ENCODE measurements at places on chromosomes 7 and 10.

- no peak for DNase-seq
These were observed 70.4 kb upstream of the DNAJB12 start for GRCh38 chr10:72425133-72425532.

DNA sequence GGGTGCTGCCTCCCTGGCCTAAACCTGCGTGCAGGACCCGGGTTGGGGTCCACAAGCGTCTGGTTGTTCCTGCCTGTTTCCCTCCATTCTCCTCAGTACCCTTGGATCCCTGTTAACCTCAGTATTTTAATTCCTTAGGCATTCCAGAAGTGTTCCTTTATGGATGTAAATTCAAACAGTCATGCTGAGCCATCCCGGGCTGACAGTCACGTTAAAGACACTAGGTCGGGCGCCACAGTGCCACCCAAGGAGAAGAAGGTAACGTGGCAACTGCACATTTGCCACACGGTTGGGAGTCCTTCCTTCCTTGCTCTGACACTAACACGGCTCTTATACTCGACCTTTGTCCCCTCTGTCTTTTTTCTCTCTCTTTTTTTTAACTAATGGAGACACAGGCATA lies 187.1 kb downstream of the ARHGAP21 start:
- DNase-seq: no peak

DNA sequence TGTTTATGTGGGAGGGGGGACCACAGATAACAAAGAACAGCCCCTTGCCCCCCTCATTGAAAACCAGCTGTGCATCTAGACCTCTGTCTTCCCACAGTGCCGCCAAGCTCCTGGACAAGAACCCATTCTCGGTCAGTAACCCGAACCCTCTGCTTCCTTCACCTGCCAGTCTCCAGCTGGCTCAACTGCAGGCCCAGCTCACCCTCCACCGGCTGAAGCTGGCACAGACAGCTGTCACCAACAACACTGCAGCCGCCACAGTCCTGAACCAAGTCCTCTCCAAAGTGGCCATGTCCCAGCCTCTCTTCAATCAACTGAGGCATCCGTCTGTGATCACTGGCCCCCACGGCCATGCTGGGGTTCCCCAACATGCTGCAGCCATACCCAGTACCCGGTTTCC lies 91.0 kb upstream of the PDCD4 start:
- DNase-seq: no peak

DNA sequence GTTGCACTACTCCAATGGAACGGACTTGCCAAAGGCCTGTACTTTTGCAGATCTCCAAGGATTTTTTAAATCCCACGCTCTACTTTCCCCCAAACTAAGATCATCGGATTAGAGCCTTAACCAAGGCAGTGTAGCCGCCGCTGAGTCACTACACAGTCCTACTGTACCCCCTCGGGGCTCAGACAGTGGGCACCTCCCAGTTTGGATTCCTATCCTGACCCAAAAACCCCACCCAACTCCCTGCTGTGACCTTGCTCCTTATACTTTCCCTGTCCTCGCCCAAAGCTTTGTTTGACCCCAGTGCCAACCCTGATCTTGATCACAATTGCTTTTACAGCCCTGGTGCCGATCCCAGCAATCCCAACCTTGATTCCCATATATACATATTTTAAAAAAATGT lies 17.5 kb upstream of the PLAU start:
- DNase-seq: no peak

DNA sequence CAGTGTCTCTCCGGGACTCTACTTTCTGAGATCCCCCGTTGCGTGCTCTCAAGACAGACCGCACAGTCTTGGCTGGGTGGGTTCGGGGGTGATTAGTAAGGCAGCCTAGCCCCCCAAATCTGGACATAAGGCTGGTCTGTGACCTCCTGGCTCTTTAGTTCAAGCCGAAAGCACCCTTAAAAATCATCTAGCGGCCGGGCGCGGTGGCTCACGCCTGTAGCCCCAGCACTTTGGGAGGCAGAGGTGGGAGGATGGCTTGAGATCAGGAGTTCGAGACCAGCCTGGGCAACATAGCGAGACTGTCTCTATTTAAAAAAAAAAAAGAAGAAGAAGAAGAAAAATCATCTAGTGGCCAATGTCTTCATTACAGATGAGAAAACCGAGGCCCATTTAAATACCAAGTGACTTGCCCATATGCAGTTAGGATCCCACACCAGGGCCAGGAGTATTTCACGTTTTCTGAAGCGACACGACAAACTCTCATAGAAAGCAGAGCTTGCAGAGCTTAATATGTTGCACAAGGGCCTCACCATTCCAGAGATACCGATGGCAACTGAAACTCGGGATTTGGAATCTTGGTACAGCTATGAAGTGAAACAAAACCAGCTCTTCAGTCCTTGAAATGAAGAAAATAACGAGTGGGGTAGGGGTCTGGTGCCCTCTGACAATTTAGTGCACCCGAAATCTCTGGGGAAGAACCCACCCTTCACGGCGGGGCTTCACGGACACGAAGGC lies 703 bp upstream of the HILPDA start:
- DNase-seq: no peak

- no peak for DNase-seq
These were observed 616.0 kb downstream of the GATA3 start for GRCh38 chr10:8670461-8670860.

DNA sequence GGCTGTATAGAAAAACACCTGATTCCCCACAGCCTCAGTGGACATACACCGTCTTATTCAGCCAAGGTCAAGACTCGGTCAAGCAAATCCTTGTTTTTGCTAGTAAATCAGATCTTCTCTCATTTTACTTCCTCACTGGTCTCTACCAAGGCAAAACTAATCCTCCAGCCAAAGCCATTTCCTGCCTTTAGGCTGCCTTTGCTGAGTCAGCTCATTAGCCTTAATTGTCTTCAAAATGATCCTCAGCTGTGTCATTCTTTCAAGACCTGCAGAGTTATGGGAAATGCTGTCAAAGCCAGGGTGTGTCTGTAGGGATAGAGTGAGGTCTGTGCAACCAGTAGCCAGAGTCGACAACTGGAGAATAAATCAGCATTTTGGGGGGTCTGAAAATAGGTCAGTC lies 107.2 kb upstream of the FAM180A start:
- no peak for DNase-seq

DNA sequence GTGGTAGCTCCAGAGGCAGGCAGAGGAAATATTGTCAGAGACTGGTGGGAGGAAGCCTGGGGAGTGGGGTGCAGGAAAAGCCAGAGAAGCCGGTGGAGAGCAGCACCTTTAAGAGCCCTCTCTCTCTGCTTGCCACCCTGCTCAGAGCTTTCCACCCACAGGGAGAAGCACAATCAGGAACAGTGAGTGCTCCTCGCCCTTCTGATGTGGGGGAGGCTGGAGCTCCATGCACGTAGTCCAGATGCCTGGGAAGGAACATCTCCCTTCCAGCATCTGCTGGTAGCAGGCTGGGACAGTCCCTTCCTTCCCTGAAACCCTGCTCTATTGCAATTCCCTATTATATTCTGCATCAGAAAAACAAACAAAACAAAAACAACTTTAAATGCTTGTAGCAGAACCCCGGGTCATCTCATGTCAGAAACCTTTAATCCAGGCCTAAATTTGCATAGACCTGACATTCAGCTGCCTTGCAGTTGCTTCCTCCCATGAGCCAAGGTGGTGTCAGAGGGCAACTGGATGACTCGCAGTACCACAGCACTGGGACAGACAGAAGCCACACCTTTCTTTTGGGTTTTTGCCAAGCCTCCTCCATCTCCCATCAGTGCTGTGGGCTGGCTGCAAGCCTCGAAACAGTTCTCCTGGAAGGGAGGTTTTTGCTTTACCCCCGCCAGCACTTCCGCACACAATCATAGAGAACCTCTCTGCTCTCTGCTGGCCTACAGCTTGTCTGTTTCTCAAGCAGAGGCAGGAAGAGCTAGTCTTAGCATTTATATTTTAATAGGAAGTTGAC lies 13.1 kb downstream of the AVPI1 start:
- no peak for DNase-seq

DNA sequence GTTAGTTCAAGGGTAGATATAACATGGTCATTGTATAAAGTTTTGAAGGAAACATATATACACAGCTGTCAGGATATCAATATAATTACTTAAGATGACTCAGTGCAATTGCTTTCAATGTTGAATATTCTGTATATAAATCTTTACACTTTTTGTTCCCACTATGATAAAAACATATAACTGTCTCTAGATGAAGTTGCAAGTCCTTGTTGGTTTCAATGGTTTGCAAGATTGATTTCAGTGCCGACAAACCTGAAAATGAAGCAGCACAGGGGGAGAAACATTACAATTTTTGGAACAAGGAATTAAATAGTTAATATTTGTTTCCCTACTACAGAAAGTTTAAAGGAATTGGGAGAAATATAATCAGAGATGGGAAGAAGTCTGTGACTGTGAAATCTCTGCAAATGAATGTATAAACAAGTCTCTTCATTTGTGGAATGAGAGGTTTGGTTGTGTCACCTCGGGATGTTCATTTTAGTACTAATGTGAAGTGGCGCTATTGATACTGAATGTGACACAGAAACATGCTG lies 54.1 kb downstream of the OR13A1 start:
- no peak for DNase-seq

DNA sequence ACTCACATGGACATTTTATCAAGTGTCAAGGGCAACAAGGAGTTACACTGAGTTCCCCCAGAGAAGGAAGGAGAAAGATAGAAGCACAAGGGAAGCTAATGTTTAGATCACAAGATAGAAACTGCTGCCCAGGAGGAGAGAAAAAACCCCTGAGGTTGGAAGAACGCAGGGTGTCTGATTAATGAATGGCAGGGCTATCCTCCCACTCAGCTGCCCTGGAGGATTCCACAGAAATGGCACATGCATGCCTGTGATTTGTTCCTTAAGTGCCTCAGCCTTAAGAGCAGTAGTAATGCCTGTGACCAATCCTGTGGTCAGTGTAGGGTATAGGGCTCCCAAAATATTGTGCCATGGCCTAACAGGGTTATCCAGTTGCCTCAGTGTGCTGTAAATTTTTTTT lies 20.2 kb downstream of the DNAJB9 start:
- DNase-seq: no peak

DNA sequence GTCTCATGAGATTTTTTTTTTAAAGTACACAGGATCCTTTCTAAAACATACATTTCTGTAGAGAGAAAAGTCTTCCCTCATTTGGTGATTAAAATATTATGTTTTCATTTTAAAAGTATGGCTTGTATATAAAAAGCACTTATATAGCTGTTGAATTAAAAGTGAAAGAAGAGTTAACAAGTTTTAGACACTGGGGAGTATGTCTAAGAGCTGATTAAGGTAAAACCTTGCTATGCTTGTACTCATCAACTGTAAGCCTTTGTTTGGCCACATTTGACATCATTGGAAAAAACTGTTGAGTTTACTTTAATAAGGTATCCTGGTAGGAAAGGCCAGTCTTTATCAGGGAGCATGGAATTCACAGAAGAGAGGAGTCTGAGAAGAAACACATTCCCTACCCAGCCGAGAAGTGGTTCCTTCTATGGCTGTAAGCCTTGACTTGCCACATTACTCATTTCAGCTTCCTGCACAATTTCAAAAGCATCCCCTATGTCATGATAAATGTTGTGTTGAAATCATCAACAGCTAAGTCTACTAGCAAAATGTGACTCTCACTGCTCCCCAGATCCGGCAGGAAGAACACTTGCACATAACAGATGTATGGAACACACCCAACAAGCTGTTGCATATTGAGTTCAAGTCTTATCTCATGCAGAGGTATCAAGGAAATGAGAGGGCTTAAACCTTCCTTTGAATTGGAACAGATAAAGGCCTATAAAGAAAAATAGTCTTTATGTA lies 171.8 kb upstream of the CDK1 start:
- DNase-seq: peak; percentile 67

GRCh38 chr10:96422525-96422924 lies 63.7 kb upstream of the OPALIN start:
- DNase-seq: no peak

- DNase-seq: no peak
These were observed 18.3 kb downstream of the GPER1 start for GRCh38 chr7:1106063-1106792.

- DNase-seq: no peak
These were observed 13.5 kb downstream of the TNPO3 start for GRCh38 chr7:129041142-129042085.

DNA sequence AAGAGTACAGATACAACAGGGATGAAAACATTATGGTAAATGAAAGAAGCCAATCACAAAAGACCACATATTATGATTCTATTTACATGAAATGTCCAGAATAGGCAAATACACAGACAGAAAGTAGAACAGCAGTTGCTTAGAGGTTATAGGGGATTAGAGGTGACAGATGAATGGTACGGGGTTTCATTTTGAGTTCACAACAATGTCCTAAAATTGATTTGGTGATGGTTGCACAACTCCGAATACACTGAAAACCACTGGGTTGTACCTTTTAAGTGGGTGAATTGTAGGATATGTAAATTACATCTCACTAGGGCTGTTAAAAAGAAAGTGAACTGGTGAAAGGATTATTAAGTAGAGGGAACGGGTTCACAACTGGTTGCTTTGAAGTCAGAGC lies 76.3 kb upstream of the MRLN start:
- DNase-seq: no peak

DNA sequence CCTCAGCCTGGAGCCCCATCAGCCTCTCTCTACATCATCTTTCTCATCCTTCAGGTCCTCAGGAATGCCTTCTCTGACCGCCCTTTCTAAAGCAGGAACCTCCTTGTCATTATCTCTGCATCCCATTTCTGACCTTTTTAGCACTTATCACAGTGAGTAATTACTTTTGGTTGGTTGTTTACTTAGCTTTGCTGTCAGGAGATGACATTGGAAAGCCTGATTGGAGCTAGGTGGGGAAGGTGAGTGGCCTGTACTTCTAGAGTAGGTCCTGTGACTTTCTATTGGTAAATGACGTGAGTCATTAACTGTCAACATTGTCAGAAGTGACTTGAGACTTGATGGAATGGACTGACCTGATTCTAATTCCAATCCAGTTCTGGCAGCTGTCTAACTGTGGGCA lies 9.3 kb upstream of the SLC25A13 start:
- no peak for DNase-seq

DNA sequence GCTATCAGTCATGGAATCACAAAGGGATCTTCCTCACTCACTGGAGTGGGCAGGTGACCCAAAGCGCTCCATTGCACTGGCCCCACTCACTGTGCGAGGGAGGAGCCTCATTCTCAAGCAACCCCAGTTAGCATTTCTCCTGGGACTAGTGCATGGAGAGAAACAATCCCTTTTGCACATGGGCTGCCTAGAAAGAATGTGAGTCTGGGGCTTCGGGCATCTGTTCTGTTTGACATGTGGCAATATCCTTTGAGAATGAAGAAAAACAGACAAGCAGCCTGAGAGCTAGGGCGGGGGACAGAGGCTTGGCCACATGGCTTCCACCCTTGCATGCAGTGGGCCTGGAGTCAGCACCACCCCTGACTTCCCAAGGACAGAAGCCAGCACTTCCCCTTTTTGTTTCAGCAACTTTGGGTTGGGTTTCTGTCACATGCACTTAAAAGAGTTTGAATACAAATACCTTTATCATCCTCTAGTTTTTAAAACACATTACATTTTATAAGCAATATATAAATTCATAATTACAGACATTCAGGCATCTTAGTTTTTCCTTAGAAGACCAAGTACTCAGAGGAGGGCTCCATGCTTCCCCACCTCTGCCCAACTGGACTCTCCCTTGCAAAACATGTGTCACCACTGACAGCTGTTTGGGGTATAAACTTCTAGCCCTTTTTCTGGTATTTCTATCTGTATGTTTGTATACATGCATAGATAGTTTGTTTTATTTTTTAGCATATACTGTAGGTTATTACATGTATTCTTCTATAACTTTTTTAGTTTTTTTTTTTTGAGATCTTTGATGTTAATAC lies 73.8 kb downstream of the RBM20 start:
- no peak for DNase-seq

GRCh38 chr7:69245646-69246045 lies 352.6 kb upstream of the AUTS2 start:
- no peak for DNase-seq

Data from AG09309 (cell line).